ENCODE measurements at places on chromosomes 4 and X.

GRCh38 chrX:150842198-150842685 lies 56.2 kb downstream of the CD99L2 start:
- no peak for DNase-seq

GRCh38 chrX:150258463-150259430 lies 104.4 kb upstream of the MAMLD1 start:
- DNase-seq = no peak

DNA sequence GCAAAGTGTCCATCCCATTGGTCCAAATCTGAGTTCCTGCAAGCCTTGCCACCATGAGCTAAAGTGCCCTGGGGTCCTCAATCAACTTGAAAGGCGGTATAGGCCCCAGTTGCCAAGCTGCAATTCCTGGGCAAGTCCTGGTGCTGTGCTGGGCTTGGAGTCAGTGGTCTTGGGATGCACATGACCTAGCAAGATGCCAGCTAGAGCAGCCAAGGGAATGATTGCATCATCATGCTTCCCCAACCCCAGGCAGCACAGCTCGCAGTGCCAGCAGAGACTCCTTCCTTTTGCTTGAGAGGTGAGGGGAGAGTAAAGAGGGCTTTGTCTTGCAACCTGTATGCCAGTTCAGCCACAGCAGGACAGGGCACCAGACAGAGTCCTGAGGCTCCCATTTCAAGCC lies 50.5 kb downstream of the KCNIP4 start:
- DNase-seq = no peak

GRCh38 chr4:36676139-36677050 lies 395.0 kb downstream of the DTHD1 start:
- DNase-seq = no peak

DNA sequence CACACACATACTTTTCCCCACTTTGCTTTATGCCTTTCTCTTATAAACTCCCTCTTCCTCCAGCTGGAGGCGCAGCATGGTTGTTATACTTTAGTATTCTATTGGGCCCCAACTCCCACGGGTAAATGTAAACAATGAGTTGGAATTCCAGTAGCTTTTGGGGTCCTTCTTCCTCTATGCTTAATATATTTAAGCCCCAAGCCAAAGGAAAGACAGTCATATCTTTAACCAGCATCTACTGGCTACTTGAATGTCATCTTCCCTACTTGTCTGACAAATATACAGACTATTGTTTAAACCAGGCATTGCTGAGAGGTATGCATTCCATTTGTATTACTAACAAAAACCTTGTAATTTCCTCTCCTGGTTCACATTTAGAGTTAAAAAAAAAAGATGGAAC lies 72.9 kb downstream of the WDR19 start:
- no peak for DNase-seq

- DNase-seq = no peak
Observed at GRCh38 chr4:73867783-73868182, 1.4 kb upstream of the CXCL1 start.

GRCh38 chr4:89314291-89314690 lies 6.7 kb upstream of the GPRIN3 start:
- no peak for DNase-seq

DNA sequence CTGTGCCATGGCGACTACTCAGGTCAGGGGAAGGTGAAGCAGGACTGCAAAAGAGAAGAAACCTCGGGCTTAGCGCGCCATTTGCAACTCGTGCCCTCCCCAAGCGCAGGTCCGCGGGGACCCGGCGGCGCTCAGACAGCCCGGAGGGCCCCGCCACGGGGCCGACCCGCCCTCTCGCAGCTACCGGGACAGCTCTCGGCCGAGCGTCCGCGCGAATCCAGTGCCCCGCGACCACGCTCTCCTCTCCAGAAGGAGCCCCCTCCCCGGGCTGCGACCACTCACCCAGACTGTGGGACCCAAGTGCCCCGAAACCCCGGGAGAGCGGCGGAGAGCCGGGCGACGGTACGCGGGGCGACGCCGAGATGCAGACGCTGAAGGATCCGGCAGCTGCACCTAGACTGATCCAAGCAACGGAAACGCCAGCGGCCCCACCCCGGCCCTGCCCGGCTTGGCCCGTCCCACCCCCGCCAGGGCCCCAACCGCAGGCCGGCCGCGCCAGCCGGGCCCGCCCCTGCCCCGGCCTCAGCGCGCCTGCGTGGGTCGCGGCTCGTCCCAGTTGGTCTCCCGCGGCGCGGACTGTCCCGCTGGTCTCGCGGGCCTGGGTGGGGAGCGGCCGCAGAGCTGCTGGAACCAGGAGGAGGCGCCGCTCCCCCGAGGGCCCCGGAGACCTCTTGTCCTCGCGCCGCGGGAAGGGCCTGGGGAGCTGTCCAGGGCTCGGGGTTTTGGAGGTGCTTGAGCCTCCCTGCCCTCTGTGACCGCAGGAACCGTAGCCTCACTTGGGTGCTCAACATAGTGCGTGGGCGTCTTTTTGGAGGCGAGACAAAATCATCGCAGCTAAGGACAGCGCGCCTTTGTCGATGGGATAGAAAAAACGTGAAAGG lies at the start of gene ANXA5:
TSS of gene ANXA5 (minus strand) at position 400 of the 881 bp plus-strand sequence. CDS start at position 9, 391 bp downstream.
- peak; percentile 30 for DNase-seq

GRCh38 chrX:63250253-63250868 lies 100.8 kb downstream of the SPIN4 start:
- no peak for DNase-seq

GRCh38 chrX:11533199-11533651 lies 132.5 kb downstream of the ARHGAP6 start:
- no peak for DNase-seq

- no peak for DNase-seq
Observed at GRCh38 chr4:151429957-151430570, 21.1 kb downstream of the FHIP1A start.

Measured in stimulated activated CD8-positive, alpha-beta memory T cell treated with anti-CD3 and anti-CD28 coated beads, Interleukin-2, amount 100 ng/mL, for 1 hour (primary cell).